Kidney (tissue), 22 donors: ENCODE measurements at places on chromosomes 11 and 22. TPM values are rescaled to one million over a fixed set of nuclear protein-coding genes. Genes with fewer than 3 reads are reported as not detected.

DNA sequence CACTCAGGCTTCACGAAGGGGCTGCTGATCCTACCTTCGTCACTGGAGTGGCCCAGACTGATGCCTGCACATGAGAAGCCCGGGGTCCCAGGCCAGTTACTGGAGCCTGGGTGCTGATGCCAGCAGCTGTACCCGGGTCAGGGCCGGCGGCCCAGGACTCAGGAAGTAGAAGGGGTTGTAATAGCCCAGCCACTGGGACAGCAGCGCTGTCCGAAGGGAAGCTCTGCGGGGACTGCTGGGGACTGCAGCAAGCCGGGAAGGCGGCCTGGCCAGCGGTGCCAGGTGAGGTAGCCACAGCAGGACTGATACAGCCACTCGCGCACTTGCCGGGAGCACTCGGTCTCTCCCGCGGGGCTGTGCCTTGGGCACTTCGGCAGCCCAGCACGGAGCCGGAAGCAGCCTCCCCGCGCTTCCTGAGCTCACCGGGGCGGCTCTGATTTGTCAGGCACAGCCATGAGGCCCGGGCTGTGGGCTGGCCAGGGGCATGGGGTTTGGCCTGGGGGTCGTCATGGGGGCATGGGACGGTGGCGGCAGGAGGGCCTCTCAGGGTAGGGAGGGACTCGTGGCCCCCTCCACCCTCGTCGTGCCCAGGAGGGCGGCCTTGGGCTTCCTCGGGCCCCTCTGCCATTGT is 13.9 kb upstream of the OR8K1 start:
- DNase-seq, result no peak

OR56A1 gene
- total RNA-seq, result 0.03 TPM

DNA sequence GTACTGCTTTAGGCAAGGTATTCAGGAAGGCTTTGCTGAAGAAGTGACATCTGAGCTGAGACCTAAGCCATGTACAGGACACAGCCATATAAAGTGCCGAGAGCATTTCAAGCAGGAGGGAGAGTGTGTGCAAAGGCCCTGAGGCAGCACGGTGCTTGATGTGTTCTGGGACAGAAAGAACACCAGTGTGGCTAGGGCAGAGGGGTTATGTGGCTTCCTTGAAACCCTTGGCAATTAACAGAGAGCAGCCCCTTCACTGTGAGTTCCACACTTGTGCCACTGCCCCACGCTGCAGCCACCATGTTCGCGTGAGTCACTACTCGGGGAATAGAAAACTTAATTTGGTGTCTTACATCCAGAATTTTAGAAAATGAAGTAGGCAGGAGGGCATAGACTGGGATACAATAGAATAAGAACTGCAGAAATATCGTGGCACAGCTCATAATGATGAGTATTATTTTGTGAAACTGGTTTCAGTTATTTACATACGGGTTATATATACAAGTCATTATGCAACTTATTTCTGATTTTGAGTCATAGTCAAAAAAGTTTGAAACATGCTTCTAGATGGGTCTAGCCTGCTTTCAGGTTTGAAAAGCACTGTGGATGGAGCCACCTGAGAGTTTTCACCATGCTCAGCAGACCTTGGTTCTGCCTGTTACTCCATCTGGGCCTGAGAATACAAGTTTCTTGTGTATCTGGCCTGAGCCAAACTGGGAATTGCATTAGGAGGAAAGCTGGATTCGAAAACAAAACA is 11.8 kb downstream of the IL10RA start:
- DNase-seq, result no peak

GRCh38 chr11:92880381-92880780 is 89.1 kb upstream of the MTNR1B start:
- no peak for DNase-seq

- peak; percentile 44 for DNase-seq
These were observed 238.0 kb upstream of the PLET1 start for GRCh38 chr11:112498701-112499100.
